ENCODE measurements at places on chromosomes 1 and 21. TPM values are rescaled to one million over a fixed set of nuclear protein-coding genes. Genes with fewer than 3 reads are reported as not detected.

The FAM72A gene
- total RNA-seq, result 2.2 TPM

The TRNP1 gene
- 6.5 TPM for total RNA-seq

The LIPI gene
- total RNA-seq, result not detected

The PROX1 gene
- total RNA-seq, result under 0.01 TPM

The BACE2 gene
- 85.2 TPM for total RNA-seq

The DMRTA2 gene
- total RNA-seq, result under 0.01 TPM

The PTGER3 gene
- total RNA-seq, result not detected

The BRINP3 gene
- total RNA-seq, result not detected

The HAPLN2 gene
- total RNA-seq, result not detected

The CA6 gene
- total RNA-seq, result not detected

The RGS2 gene
- total RNA-seq, result 5.8 TPM

The GJA5 gene
- not detected for total RNA-seq

The PAQR7 gene
- total RNA-seq, result 11.2 TPM

The HES4 gene
- total RNA-seq, result 0.29 TPM

The SARS1 gene
- 392 TPM for total RNA-seq

The CRNN gene
- total RNA-seq, result not detected

The KLHDC9 gene
- 1.5 TPM for total RNA-seq

The ADAMTS5 gene
- total RNA-seq, result 39.1 TPM

The TNFAIP8L2 gene
- not detected for total RNA-seq

The TDRD10 gene
- not detected for total RNA-seq

The PRMT2 gene
- total RNA-seq, result 136 TPM

The OR2G6 gene
- total RNA-seq, result not detected

The PAQR6 gene
- total RNA-seq, result 0.36 TPM

The SPRR2E gene
- not detected for total RNA-seq
